ENCODE measurements at places on chromosomes 3 and 15.

DNA sequence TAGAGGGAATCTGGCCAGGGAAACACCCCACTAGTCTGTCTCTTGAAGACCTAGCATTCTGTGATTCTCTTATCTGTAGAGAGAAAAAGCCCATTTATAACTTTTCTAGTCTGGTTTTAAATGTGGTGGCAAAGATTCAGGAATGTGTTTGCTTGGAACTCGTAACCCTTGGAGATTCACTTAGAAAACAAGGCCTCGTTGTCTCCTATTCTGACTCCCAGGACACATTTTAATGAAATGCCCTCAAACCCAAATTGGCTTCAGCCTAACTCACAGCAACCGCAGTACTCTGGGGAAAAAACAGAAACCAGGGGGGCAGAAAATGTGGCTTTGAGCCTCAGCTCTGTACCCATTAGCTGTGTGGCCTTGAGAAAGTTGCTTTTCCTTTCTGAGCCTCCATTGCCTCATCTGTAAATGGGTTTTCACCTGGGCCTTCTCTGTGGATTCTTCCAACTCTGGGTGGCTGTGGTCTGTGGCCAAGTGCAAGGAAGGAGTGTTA is 36.5 kb downstream of the RPLP1 start:
- no peak for DNase-seq

DNA sequence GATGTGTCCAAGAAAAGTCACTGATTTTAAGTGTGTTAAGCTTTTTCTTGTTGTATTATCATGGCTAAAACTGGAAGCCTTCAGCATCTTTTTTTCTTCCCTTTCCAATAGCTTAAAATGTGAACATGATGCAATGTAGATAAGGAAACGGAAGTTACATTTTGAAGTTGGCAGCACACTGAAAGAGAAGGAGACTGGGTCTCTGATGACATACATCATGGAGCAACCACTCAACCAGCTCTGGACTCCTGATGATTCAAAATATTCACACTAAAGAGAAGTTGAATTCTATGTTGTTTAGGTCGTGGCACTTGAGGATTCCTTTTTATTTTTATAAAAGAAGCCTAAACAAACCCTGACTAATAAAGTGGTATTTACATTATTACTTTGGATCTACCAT is 488.3 kb upstream of the ALCAM start:
- DNase-seq, result no peak

- no peak for DNase-seq
Measured at GRCh38 chr15:99454941-99455788, 110.6 kb upstream of the MEF2A start.

GRCh38 chr15:80999623-81000036 is 1.1 kb upstream of the TLNRD1 start:
- DNase-seq, result no peak

DNA sequence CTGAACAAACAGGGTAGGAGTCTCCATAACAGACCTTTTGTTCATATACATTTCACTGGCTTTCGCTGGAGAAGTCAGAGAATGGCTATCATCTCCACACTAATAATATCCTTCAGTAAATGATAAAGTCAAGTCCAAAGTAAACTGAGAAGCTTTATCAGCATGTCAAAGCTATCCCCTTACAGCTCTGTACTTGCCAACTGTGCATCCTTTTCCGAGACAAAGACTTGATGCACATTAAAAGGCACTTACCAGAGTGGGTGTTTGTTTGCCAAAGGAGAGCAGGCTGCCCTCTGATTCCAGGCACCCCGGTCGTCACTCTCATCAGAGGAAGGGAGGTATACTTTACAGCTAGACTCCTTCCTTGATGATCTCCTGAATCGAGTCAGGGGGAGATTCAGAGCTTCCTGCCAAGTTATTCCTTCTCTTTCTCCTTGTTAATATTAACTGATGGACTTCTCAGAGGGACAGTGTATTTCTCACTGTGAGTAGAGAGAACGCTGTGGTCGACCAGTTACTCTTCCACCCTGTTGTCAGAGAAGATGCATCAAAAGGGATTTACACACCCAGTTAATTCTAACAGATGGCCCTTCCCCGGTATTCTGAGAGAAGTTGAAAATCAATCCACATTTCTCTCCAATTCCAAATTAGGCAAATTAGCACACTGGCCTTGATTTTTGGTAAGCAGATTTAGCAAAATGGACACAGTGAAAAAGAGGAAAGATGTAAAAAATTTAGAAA is 504.7 kb upstream of the NR2F2 start:
- no peak for DNase-seq

GRCh38 chr3:190642016-190642415 is 128.1 kb downstream of the IL1RAP start:
- no peak for DNase-seq

- DNase-seq, result no peak
Measured at GRCh38 chr3:29186982-29187725, 93.7 kb upstream of the RBMS3 start.

GRCh38 chr3:53830944-53831343 is 15.3 kb downstream of the CHDH start:
- no peak for DNase-seq

DNA sequence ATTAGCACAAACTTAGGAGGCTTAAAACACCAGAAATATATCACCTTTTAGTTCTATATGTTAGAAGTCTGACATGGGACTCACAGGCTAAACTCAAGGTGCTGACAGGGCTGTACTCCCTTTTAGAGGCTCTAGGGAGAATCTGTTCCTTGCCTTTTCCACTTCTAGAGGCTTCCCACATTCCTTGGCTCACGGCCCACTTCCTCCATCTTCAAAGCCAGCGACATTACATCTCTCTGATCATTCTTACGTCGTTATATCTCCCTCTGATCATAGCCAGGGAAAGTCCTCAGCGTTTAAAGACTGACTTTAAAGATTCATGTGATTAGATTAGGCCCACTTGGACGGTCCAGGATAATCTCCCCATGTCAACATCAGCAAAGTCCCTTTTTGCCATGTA is 166.3 kb downstream of the GREM1 start:
- no peak for DNase-seq

- no peak for DNase-seq
Measured at GRCh38 chr3:148737104-148737530, 39.4 kb downstream of the AGTR1 start.

DNA sequence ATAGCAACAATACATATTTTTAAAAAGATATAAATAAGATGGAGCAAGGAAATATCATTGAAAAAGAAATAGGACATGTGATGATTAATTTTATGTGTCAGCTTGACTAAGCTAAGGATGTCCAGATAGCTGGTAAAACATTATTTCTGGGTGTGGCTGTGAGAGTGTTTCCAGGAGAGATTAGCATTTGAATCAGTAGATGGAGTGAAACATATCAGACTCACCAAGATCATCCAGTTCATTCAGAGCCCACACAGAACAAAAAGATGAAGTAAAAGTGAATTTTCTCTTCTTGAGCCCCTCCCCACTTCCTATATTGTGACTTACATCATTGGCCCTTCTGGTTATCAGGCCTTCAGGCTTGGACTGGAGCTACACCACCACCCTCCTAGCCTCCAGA is 61.6 kb upstream of the TUSC7 start:
- no peak for DNase-seq

GRCh38 chr3:23685541-23686258 is 120.1 kb upstream of the UBE2E1 start:
- DNase-seq, result no peak

- DNase-seq, result no peak
Measured at GRCh38 chr3:49173116-49173791, 1.9 kb downstream of the KLHDC8B start.

- DNase-seq, result no peak
Measured at GRCh38 chr3:118808723-118809122, 225.9 kb downstream of the IGSF11 start.

DNA sequence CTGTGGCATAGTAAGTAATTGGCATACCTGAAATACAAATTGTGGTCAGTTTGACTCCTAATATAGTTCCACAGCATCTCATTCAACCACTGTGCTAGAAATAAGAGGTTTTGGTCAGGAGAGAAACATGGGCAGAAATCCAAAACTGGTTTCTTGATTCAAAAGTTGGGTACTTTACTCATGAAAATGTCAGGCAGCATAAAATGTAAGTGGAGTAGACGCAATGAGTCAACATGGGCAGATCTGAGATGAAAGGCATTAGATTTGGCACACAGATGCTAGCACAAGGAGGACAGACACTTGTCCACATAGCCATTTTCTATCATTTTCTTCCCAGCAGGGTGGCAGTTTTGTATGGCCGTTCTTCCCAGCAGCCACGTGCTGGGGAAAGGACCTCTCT is 255.8 kb upstream of the CDIN1 start:
- no peak for DNase-seq

DNA sequence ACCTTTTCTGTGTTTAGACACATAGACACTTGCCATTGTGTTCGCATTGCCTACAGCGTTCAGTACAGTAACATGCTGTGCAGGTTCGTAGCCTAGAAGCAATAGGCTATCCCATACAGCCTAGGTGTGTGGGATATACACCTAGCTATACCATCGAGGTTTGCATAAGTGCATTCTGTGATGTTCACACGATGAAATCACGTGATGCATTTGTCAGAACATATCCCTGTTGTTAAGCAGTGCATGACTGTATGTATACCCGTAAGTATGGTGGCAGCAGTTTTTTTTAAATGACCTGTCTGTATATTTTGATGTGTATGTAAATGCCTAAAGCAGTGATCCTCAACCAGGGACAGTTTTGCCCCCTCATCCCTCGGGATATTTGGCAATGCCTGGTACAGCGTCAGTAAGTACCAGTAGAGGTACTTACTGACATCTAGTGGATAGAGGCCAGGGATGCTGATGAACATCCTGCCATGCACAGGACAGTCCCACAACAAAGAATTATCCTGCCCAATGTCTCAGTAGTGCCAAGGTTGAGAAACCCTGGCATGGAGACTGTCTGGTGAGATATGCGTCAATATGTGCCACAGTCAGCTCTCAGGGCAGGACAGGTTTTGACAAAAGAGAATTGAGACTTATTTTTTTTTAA is 129.1 kb downstream of the HCN4 start:
- no peak for DNase-seq

Measured in activated gamma-delta T cell (primary cell).